ENCODE measurements at places on chromosomes 6 and 20. TPM values are rescaled to one million over a fixed set of nuclear protein-coding genes. Genes with fewer than 3 reads are reported as not detected.

NHLRC1 gene
- 1.6 TPM for total RNA-seq

ZDHHC14 gene
- 12.3 TPM for total RNA-seq

RNF144B gene
- 19.0 TPM for total RNA-seq

BPIFA1 gene
- total RNA-seq = not detected

GRCh38 chr20:57953638-57954037 is 243.8 kb upstream of the PMEPA1 start:
- DNase-seq = no peak

DNA sequence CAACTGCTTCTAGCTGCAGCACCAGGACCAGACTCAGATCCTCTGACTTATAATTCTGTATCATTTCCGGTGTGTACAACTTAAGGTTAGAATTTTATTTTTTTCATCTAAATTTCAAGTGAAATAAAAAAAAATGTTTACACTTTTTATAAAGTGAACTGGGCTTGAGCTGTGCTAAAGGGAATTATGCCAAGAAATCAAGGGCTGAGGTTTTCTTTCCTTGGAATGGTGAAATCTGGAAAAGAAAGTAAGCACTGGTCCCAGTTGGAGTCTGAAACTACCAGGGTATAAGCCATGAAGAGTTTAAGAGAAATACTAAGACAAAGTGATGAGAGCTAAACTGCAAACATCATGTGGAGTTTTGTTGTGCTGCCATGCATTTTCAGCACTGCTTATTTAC is 21.7 kb upstream of the FYN start:
- DNase-seq = no peak

DNA sequence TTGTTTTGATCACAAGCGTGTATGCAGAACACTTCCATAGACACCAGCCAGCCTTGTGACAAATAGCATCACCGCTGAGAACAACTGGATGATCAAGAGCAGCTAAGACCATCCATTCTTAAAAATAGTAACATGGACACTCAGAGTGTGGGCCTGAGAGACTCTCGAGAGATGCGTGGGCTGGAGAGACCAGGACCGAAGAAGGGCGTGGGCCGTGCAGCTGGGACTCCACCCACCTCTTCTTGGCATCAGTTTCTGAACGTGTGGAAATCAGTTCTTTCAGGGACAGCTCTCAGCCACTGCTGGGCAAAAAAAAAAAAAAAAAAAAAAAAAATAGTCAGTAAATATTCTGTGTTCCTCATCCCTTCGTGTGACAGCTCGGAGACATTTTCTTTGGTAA is 314.5 kb upstream of the CDH4 start:
- no peak for DNase-seq

DNA sequence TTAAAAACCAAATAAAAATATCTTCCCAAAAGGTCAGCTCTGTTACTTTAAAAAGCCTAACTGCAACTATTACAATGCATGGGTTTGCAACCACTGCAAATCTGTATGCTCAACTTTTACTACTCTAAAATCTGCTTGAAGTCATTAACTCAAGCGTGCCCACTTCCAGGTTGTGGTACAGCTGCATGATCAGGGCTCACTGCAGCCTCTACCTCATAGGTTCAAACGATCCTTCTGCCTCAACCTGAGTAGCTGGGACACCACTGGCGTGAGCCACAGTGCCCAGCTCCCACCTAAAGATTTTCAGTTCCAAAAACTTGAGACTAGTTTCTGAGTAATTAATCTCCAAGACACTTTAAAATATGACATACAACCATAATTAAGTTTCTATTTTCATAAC is 8.2 kb downstream of the DIDO1 start:
- DNase-seq = no peak

GRCh38 chr6:157644043-157644810 is 178.8 kb upstream of the SNX9 start:
- no peak for DNase-seq

DNA sequence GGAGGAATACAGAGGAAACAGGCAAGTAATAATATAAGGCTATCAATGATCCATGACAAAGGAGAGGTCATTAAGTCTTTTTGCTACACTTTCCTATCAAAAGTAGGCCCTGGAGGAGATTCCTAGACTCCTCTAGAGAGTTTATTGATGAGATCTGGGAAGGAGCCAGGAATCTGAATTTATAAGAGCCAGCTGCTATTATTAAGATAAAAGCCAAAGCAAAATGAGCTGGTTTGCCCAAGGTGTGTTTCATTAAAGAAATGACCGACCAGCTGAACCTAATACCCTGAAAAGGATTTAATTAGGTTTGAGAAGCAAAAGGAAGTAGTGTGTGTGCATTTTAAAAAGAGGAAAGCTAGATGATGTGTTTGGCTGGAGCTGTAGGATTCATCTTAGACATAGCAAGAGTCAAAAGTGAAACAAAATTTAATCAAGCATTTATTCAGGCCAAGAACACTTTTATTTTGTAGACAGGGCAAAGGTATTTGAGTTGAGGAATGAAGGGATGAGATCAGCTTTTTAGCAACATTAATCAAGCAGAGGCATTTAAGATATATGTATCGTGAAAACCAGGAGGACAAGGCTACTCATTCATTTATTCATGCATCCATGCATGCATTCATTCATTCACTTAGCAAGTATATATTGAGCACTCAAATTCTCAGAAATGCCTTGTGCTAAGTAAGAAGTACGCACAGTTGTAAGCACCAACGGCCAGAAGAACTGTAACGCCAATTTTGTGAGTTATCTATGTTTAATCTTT is 43.5 kb upstream of the SCAF8 start:
- DNase-seq = no peak

PRKN gene
- total RNA-seq = 13.8 TPM

- no peak for DNase-seq
Observed at GRCh38 chr6:139990856-139991465, 616.5 kb upstream of the CITED2 start.

GRCh38 chr20:32600681-32601237 is 15.6 kb upstream of the NOL4L start:
- DNase-seq = no peak

GRCh38 chr6:121844898-121845297 is 409.5 kb downstream of the GJA1 start:
- no peak for DNase-seq

SRSF6 gene
- 82.0 TPM for total RNA-seq

SDC4 gene
- 152 TPM for total RNA-seq

DNA sequence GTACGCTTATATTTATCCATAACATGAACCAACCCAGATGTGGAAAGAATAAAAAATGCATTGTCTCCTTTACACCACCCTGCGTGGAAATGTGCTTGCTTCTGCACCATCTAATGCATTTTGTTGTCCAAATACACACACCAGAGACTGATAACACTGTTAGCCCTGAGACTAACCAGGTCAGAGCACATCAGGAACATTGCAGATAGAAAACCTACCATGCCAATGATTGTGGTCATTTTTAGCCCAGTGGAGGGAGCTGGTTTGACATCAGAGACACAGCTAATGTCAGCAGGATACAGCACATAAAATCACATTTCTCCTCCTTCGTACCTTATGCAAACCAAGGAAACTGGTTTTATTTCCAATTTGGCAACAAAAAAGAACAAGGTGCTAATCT is 528.7 kb downstream of the DOK5 start:
- DNase-seq = no peak

DNA sequence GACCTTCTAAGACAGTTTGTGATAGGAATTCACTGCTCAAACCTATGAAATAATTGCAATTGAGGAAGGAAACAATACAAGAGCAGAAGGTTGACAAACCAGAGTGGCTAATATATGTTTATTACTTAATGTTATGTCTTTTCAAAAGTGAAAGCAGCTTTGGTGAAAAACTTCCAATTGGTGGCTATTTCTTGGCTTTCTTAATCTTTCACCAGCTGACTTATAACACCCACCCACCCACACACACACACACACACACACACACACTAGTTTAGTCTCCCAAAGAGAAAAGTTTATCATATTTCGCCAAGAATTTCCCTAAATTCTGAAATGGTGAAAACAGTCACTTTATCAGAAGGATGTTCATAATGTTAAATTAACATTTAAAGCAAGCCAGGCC is 583.5 kb downstream of the EYS start:
- no peak for DNase-seq

GRCh38 chr6:4981761-4982160 is 22.1 kb downstream of the RPP40 start:
- no peak for DNase-seq

KHDRBS2 gene
- not detected for total RNA-seq

GRCh38 chr6:168242940-168243225 is 76.7 kb downstream of the DACT2 start:
- DNase-seq = no peak

DUSP15 gene
- total RNA-seq = 4.2 TPM

DNA sequence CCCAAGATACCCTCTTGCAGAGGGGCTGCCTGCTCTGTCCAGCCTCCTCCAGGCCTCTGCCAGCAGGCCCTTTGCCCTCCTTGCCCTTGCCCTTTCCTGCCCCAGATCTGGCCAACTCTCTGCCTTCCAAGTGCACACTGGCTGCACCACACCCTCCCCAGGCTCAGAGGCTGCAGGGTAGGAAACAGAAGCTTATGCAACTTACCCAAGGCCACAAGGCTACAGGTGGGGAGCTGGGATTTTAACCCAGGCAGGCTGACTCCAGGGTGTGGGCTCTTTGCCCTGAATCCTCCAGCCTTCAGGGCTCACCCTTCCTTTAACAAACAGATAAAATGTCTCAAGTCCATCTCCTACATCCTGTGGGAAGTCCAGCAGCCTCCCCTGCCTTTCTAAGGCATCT is 14.5 kb upstream of the TRAF3IP2 start:
- DNase-seq = peak; percentile 53

- no peak for DNase-seq
Observed at GRCh38 chr6:154359679-154360078, 3.1 kb upstream of the IPCEF1 start.

- no peak for DNase-seq
Observed at GRCh38 chr20:32438331-32438858, 80.3 kb downstream of the ASXL1 start.

DNA sequence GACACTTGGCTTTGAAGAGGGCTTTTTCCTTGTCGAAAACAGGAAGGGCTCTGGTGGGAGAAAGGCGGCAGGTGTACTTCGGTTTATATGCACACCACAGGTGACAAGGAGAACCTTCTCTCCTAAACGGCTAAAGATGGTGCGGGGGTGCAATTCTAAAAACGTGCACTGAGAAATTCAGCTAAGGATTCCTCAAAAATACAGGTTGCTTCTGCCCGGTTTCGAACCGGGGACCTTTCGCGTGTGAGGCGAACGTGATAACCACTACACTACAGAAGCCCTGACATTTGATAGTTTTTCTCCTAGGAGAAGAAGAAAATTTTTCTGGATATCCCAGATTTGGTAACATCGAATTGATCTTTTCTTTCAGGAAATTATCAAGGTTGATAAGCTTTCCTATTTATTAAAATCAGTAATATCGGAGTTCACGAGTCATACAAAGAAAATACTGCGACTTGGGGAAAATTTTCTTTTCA is 32.0 kb downstream of the POM121L2 start:
- DNase-seq = no peak

- no peak for DNase-seq
Observed at GRCh38 chr6:149122850-149123821, 194.4 kb upstream of the TAB2 start.

- DNase-seq = no peak
Observed at GRCh38 chr6:128725271-128726233, 157.4 kb upstream of the LAMA2 start.

SLC17A3 gene
- not detected for total RNA-seq

DNA sequence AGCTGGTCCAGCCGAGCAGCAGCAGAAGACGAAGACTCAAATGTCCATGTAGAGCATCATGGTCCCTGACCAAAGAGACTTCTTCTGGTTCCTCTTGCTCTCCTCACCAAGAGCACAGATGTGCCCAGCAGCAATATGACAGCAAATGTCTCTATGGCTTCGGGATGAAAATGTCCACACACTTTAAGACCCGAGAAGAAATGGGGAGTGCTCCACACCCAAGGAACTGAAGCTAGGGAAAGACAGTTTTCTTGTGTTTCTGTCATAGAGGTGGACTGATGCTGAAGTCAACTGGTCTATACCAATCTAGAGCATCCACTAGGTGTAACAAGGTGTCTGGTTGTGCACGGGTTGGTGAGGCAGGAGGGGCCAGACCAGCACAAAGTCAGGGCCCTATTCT is 4.5 kb upstream of the CPNE1 start:
- DNase-seq = no peak

PIGU gene
- total RNA-seq = 14.8 TPM

- no peak for DNase-seq
Observed at GRCh38 chr20:4113615-4114603, 98.6 kb upstream of the RNF24 start.

DNA sequence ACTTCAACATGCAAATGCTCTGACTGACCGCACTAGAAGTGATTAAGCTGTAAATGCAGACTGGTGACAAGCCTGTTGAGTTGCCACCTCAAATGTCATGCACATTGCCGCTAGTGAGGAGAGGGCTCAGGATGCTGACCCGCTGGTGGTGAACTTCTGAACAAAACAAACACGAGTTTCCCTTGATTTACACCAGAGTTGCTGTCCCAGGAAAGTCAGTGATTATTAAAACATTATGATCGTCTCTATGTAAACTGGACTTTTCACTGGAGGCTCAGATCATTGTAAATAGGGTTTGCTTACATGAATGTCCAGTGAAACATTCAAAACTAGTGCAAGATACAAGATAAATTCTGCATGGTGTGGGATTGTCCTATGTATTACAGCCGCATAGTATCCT is 420.1 kb downstream of the PREX1 start:
- DNase-seq = no peak

- DNase-seq = no peak
Observed at GRCh38 chr20:49846206-49846807, 33.7 kb downstream of the SLC9A8 start.

DNA sequence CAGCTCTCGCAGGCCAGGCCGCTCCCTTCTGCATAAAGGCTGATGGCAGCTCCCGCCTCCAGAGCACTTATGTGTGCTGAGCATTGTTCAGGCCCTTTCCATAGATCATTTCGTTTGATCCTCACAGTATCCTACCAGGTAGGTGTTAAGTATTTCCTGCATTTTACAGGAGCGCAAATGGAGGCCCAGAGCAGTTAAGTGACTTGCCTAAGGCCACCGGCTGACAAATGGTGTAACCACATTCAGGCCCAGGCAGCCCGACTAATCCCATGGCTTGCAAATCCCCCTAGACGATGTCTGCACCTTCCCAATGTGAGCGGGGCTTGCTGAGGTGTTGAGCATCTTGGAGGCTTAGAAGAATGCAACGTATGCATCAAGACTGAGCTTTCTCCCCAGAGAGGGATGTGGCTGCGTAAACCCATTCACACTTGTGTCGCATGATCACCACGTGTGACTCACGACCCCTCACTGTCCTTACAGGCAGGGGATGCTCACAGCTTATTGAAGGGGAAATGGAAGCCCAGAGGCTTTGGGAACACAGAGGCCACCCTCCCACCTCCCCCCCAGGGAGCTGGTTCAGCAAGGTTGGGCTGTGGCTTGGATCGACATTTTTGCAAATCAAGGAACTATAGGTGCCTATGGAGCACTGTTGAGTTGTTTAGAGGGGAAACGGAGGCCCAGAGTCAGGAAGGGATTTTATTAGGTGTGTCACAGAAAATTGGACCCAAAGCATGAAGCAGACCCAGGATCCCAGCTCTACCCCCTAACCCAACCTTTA is 7.0 kb downstream of the BPIFB2 start:
- no peak for DNase-seq

Data from left cardiac atrium (tissue), 4 donors.